ENCODE measurements at places on chromosomes 7 and 10.

GRCh38 chr7:77254429-77254828, 54.8 kb upstream of the FGL2 start:
- DNase-seq, result no peak

DNA sequence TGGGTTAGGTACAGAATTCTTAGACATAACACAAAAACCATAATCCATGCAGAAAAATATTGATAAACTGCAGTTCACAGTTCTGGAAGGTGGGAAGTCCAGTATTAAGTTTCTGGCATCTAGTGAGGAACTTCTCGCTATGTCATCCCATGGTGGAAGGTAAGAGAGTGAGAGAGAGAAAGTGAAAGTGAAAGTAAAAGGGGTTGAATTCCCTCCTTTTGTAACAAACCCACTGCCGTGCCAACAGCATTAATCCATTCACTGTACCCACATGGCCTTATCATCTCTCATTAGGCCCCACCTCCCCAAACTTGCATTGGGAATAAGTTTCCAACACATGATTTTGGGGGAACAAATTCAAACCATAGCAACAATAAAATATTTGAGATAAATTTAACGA, 17.1 kb downstream of the ZNF485 start:
- DNase-seq, result no peak

GRCh38 chr7:69189406-69189805, 408.9 kb upstream of the AUTS2 start:
- DNase-seq, result no peak

DNA sequence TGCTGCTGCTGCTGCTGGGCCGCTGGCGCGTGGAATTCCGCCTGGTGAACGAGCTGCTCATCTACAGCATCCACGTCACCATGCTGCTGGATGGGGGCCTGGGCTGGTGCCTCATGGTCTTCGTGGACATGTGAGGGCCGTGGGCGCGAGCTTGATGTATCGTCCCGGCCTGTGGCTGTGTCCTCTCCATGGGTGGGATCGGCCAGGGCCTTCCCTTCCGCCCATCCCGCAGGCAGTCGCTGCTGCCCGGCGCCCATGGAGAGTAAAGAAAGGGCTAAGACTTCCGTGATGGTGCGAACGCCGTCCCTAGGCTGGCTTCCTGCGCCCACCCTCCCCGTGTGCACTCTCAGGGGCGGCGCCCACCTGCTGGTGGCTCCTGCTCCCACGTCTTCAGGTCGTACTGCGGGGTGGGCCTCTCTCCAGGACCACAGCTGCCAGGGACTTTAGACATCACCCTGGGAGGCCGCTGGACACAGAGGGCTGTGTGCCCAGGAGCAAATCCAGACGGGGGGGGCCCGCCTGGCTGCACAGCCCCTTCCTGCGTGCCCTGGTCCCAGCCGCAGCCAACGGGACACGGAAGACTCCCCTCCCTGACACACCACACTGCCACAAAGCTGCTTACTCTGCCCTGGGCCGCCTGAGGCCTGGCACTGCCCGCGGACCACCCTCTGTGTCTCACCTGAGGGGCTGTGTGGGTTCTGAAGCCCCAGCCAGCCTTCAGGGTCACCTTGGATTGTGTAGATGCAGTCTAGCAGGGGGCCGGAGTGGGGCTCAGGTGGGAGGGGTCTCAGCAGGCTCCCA, 167.5 kb downstream of the SEPTIN7 start:
- DNase-seq, result no peak

DNA sequence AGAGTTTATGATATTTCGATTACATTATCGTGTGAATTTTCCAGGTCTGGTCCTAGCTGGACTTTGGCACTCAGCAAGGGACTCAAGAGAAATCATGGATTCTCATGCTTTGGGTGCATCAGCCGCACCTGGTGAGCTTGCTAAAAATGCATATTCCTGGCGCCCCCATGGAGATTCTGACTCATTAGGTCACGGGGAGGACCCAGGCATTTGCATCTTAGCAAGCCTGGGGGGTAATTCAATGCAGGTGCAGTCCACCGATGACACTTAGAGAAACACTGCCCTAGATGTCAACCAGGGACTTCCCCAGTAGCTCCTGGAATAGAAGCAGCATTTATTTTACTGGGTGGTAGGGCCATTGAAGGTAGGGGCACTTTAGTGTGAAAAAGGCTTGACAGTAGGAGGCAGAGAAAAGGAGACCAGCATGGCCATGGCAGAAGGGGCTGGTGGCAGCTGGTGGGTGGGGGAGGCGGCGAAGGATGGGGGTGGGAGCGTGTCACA, 29.9 kb upstream of the PDCD4 start:
- no peak for DNase-seq
